NCI-H774 (cell line): ENCODE measurements at places on chromosomes 3 and 15.

DNA sequence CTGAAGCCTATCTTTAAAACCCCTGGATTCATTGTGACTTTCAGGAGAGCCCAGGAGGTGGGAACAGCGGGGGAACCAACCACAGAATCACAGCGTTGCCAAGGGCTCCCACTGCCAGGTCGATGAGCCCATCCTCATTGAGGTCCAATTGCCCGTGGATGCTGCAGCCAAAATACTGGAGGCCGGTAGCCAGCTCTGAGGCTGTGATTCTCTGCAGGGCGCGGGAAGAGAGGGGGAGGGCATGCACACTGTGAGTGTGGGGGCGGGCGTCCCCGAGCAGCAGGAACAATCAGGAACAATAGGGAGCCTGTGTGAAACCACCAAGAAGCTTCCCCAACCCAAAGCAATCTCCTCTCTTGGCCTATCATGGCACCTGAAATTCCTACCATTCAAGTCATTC lies 53.4 kb downstream of the FEM1B start:
- no peak for DNase-seq

DNA sequence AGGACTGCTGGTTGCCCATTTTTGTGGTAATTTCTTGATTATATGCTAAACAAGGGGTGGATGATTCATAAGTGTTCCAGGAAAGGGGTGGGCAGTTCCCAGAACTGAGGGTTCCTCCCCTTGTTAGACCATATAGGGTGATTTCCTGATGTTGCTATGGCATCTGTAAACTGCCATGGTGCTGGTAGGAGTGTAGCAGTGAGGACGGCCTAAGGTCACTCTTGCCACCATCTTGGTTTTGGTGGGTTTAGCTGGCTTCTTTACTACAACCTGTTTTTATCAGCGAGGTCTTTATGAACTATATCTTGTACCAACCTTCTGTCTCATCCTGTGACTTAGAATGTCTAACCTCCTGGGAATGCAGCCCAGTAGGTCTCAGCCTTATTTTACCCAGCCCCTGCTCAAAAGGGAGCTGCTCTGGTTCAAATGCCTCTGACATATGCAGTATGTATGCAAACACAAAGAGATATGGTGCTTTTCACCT lies 46.2 kb downstream of the C3orf38 start:
- DNase-seq, result no peak

DNA sequence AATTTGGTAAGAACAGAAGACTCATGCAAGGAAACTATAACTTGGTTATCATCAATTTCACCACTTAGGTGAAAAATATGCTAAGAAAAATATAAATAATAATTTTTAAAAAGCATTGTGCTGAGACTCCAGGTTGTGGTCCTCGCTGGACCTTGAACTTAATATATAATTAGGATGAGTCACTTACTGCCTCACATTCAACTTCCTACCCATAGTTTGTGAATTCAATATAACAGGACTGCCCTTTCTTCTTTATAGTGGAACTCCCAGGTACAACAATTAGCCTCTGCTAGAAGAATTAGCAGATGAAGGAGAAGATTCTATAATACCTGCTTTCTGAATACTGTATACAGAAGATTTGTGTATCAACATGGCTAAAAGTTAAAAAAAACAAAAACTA lies 149.1 kb upstream of the SPRED1 start:
- no peak for DNase-seq

GRCh38 chr15:83064859-83065258 lies 2.2 kb downstream of the BTBD1 start:
- DNase-seq, result no peak

DNA sequence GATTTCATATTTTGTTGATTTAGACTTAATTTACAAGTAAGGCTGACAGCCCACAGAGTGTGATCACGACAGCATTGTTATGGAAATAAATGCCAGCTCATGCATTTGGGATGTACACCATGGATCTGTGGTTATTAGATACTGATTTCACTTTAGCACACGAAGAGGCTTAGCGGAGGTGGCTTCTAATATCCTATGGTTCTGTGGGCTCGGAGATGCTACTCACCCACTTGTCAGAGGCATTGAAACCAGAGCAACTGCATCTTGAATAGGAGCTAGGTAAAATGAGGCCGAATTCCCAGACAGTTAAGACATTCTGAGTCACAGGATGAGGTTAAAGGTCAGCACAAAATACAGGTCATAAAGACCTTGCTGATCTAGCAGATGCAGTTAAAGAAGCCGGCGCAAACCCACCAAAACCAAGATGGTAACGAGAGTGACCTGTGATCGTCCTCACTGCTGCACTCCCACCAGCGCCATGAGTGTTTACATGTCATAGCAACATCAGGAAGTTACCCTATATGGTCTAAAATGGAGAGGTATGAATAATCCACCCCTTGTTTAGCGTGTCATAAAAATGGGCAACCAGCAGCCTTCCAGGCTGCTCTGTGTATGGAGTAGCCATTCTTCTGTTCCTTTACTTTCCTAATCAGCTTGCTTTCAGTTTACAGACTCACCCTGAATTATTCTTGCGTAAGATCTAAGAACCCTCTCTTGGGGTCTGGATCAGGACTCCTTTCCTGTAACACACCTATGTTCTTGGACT lies 117.5 kb downstream of the PGPEP1L start:
- no peak for DNase-seq

- no peak for DNase-seq
These were observed at the start of gene GPR176 for GRCh38 chr15:39919748-39920509. GPR176 (minus strand) TSS chr15:39920266; CDS start chr15:39920026, 240 bp downstream.

- DNase-seq, result no peak
These were observed 32.2 kb upstream of the BCL6 start for GRCh38 chr3:187777331-187777941.

- DNase-seq, result peak; percentile 2
These were observed 35.7 kb downstream of the NGRN start for GRCh38 chr15:90300988-90301706.

- no peak for DNase-seq
These were observed 28.0 kb upstream of the DCLK3 start for GRCh38 chr3:36792342-36792741.

DNA sequence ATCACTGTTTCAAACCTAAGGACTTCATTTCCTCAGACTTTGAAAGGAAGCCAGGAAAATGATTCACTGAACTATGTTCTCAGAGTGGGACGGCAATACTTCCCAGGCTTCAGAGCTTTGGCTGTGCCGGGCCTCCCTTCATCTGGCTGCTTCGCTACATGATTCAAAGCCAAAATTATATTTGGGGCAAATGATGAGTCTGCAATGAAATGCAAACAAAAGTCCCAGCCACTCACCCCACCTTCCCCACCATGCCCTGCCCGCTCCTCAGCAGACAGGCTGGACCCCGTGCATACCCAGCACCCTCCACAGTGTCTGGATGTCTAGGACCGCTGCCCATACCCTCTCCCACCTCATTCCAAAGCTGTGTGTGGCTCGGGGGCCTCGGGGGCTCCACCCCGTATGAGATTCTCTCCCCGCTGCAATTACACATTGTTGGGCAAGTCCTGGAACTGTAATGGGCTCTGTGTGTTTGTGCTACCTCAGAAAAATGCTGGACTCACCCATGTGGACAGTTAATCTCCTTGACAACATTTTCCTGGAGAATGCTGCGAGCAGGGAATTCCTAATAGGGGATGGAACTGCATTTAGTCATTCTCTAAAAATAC lies 32.2 kb downstream of the ATP10A start:
- no peak for DNase-seq

- DNase-seq, result no peak
These were observed 292.7 kb upstream of the PROK2 start for GRCh38 chr3:72077473-72078259.

DNA sequence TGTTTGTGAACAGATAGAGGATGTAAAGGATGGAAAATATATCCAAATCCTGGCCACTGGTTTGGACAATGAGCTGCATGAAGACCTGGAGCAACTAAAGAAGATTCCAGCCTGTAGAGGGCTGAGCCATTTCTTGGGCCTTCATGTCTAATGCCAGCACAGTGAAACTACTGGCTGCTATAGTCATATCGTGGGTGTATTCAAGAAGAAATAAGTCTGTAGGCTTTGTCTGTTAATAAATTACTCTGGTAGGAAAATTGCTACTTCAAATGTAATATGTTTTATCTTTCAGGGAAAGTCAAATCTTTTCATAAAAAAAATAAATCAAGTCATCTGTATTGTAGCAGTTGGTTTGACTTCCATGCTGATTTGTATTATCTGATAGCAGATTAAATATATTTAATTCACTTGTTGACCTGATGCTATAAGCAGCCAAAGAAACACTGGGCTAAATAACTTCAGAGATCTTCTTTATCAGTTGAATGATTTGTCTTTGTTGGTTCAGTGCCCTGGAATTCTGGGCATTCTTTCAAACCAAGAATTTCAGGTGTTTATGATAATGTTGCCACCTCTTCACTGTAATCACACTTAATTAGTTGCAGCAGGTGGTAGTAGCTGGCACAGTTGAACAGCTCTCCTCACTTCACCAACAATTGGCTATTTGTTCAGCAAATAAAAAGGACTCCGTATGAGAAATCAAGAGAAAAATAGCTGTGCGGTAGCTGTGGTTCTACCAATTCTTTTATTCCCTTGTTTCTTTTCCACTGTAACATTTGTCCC lies 1109.5 kb downstream of the NSUN3 start:
- peak; percentile 76 for DNase-seq

DNA sequence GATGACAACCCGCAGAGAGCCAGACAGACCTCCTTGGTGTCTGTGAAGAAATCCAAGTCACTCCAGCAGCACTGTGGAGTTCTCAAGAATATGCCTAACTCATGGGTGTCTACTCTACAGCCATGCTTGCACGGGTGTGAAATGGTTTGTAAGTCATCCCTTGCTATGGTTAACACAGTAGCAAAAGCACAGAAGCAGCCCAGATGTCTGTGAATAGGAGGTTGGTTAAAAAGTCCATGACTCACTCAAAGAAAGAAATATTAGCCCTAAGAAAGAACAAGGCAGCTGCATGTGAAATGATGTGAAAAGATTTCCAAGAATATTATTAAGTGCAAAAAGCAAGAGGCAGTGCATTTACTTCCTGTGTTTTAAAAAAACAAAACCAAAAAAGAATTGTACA lies 12.1 kb upstream of the LIMD1 start:
- DNase-seq, result no peak

DNA sequence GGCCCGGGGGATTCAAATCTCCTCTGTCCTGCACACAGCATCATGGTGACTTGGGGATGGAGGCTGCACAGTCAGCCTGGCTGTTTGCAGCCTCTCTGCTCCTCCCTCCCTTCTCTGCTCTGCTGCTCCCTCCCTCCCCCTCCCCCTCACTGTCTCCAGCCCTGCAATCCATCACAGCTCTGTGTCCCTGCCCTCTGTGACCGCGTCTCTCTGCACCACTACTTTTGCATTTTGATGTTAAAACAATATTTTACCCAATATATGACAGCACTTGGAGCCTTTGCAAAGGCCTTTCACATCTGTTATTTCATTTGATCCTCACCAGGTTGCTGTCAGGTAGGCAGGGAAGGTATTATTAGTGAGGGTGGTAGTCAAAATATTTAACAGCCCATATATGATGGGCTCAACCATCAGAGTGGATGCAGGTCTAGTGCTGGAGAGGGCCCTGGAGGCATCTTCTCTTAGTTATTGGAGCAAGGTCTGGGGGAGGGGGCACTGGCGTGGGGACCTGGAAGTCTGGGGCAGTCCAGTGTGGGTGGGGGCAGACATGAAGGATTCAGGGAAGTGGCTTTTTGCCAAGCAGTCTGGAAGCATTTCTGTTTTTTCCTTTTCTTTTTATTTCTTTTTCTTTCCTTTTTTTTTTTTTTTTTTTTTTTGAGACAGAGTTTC lies 16.3 kb upstream of the VPS8 start:
- DNase-seq, result no peak
